ENCODE measurements at places on chromosomes 6 and 20.

GRCh38 chr6:38847497-38847896, 132.4 kb downstream of the DNAH8 start:
- no peak for DNase-seq

- no peak for DNase-seq
Measured at GRCh38 chr6:42440027-42440426, 11.7 kb downstream of the TRERF1 start.

DNA sequence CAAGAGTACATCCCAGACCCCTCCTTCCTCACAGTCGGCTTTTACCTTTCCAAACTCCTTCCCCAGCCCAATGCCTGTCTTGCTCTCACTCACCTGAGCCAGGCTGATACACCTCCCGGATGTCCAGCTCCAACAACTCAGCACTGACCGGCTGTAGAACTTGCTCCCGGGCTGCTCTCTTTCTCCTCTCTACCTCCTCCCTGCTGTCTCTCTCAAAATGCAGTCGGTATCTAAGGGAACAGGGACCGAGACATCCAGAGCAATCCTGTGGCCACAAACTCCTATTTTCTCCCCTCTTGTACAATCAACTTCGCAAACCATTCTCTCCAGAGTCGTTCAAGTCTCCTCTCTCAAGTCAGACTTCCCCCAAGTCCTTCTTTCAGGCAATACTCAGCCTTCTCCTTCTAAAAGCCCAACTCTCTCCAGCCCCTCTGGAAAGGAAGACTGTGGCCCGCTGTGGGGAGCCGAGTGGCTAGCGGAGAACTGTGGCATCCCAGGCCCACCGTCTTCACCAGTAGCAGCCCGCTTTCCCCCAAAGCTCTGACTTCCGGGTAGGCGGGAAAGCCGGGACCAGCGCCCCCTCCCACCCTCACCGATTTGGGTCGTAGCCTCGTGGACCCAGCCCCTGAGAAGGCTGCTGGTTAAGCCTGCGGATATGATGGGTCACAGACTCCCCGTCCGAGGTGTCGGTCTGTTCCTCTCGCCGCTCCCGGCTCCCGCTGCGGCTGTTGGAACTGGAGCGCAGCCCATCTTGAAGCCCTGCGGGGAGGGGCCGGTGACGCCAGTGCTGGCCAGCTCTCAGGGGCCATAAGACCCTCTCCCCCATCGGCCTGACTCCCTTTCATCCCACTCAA, 1.1 kb downstream of the GNL1 start:
- DNase-seq: no peak

- DNase-seq: no peak
Measured at GRCh38 chr20:35040646-35041045, 52.0 kb downstream of the TRPC4AP start.

DNA sequence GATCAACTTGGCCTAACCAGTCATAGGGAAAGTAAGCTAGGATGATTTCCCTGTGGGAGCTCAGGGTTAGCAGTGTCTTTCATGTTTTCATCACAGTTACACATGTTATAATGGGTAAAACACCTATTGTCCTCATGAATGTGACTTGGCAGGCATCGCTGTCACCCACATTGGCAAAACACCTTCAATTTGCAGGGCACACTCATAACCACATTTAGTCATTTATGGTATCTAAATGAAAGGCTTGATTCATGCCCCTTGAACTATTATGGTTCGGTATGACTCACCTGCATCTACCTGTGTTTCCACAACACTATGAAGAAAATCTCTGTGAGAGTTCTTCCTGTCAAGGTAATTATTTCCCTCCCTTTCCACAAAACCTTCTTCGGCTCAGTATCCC, 49.2 kb downstream of the FRK start:
- no peak for DNase-seq

DNA sequence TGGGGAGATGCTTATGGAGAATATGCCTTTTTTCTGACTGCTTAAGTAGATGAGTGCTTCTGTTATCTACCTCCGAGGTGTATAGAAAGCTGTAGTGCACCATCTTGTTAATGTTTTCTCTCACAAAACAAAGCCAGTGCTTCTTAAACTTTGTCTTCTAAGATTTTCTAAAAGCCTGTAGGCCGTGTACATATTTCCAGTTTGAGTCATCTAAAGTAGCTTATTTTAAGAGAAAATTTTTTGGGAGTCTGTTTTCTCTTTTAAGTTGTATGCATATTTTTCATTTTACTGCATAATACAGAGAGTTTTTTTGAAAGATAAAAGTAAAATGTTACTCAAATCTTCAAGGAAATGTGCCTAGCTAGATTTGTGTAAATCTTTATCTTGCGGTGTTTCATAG, 151.7 kb downstream of the GRIK2 start:
- DNase-seq: no peak

- DNase-seq: no peak
Measured at GRCh38 chr6:170006900-170007467, 255.6 kb downstream of the ERMARD start.

- no peak for DNase-seq
Measured at GRCh38 chr20:36744764-36745191, 1.1 kb downstream of the NDRG3 start.

GRCh38 chr20:38192323-38192885, 27.3 kb upstream of the TGM2 start:
- no peak for DNase-seq

GRCh38 chr20:7836076-7836475, 104.2 kb downstream of the HAO1 start:
- DNase-seq: no peak

DNA sequence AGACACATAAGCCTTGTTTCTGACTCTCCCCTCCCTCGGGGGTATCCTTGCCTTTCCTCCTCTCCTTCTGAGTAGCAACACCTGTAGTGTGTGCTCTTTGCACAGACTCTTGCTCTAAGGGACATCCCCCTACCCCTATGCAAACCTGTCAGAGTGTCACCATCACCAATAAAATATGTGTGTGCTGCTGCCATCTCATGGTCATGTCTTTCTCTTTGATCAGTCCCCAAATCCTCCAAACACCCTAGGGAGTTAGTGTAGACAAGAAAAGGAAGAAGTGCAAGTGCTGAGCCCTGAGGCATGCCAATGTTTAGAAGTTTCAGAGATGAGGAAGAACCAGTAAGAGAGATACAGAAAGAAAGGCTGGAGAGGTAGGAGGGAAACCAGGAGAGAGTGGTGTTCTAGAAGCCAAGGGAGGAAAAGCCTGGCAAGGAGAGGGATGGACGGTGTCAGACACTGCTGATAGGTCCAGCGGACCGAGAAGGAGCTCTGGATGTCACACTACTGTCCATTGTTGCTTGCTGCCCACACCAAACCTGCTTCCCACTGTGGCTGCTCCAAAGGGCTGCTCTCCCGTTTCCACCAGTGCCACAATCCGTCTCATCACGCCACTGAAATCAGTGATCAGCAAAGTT, 16.4 kb downstream of the TRMT6 start:
- no peak for DNase-seq
